K562 (cell line): ENCODE measurements at places on chromosomes 12 and 14. TPM values are rescaled to one million over a fixed set of nuclear protein-coding genes. Genes with fewer than 3 reads are reported as not detected.

- DNase-seq = no peak
These were observed 323.8 kb upstream of the SYT1 start for GRCh38 chr12:78540606-78541336.

DNA sequence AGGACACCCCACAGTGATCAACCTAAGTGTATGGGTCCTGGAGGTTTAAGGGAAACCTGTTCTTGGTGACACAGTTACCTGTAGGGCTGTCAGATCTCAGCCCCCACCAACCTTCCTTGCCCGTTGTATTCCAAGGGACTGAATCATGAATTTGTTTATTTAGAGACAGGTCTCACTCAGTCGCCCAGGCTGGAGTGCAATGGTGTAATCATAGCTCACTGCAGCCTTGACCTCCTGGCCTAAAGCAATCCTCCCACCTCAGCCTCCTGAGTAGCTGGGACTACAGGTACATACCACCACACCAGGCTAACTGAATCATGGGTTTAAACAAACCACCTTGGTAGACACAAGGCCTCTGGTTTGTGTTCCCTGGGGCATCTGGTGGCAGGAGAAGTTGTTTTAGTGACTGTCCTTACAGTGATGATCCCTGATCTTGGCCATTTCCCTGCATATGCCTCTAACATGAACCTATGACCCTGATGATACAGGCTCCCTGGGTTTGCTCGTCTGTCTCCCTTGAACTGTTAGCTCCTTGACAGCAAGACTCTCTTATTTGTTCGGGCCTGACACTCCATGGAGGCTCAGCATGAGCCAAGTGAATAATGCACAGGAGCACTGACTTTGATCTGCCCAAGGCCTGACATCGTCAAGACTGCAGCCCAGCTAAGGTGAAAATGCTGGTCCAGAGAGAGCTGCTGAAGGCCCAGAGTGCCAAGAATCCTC, 47.9 kb downstream of the PITPNM2 start:
- DNase-seq = no peak

DNA sequence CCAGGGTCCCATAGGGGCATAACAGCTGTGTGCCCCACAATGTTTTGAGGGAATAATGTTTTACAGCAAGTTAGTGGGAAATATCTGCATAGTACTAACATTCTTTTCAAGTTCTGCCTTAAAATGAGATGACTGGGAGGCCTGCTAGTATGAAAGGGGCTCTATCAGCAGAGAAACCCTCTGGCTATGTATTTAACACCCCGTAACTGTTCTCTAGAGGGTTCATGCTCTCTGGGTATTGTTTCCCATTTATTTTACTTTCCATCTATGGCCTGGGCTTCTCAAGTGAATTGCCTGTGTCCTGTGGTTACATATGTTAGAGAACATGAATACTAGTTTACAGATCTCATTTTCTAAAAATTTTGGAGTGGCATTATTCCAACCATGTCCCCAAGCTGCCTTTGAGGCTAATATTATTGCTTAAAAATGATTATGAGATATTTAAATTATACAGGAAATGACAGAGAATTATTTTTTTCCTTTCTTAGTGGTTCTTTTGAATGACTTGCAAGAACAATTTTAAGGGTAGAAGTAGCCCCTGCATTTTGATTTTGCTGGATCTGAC, 37.5 kb downstream of the GNG2 start:
- DNase-seq = no peak

Gene AMN
- total RNA-seq = 0.04 and 0.09 TPM in 2 replicates

DNA sequence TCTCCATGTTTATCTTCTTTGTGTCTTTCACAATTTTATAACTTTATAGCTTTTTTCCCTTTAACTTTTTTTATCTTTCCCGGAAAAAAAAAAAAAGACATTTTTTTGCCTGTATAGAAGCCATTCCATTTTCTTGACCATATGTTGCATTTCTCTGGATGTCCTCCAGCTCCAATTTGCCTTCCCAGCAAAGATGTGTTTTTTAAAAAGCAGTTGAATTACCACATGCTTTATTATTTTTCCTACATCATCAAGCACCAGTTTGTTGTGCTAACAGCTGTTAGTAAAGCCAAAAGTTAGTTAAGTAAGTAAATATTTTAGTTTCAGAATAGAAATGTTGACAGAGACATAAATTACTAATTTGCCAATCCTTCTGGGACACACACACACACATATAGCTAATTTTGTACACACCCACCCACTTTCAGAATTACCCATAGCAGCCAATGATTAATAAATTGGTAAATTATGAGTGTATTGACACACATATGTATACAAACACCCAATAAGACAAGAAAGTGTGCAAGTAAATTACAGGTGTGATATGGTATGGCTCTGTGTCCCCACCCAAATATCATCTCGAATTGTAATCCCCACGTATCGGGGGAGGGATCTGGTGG, 118.3 kb downstream of the SLC38A6 start:
- DNase-seq = no peak

Gene GPRC5D
- not detected in 2 replicates for total RNA-seq

- peak; percentile 65 for DNase-seq
These were observed 8.5 kb upstream of the PTPRB start for GRCh38 chr12:70645494-70646317.

Gene FBLN5
- 0.22 and 0.25 TPM in 2 replicates for total RNA-seq

Gene EXOC3L4
- total RNA-seq = 5.4 and 6.7 TPM in 2 replicates

DNA sequence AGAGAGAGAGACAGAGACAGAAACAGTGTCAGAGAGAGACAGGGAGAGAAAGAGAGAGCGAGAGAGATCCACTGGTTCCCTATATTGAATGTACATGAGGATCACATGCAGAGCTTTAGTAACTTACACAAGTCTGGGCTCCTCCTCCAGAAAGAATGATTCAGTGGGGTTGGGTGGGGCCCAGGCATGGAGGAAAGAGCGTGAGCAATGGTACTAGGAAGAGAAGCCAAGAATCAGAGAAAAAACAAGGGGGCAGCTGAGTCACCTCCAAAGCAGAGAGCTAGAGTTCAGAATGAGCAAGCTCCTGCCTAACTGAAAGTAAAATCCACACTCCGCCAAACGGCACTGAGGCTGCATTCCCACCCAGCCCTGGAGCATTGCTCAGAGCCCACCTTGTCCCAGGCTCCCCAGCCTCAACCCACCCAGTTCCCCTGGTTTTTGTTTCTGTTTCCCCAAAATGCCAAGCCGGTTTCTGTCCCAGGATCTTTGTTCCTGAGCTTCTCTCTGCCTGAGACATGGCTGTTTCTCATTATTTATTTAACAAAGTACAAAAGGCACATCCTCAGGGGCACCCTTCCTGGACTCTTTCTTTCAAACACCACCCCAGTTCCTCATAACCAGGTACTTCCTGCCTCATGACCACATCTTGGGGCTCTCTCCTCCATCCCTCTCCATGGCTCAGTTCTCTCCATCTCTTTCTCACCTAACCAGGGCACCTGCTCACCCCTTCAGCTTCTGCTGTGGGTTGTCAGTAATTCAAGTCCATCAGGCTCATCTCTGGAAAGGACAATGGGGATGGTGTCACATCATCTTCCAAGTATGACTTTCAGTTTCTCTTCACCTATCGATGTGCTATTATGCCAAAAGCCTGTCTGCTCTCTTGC, 670.3 kb upstream of the TBX3 start:
- no peak for DNase-seq

GRCh38 chr14:72738161-72738611, 155.7 kb downstream of the DPF3 start:
- no peak for DNase-seq

GRCh38 chr12:452667-453210, 7.0 kb upstream of the B4GALNT3 start:
- peak; percentile 22 for DNase-seq

DNA sequence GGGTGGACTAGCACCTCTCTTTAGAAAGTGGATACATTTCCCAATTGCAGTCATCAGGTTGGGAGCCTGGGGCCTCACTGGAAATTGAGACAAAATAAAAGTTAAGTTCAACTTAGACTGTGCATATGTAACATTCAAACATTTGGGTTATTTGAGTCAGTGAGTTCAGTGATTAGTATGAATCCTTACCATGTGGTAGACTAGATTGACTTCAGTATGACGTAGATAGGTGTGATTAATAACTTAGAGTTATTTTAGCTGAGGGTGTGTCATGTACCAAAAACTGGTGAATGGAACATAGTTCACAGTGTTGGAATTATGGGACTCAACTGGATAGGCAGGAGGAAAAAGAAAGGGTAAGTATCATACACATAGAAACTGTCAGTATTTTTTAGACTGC, 8.0 kb upstream of the SSTR1 start:
- DNase-seq = no peak

- no peak for DNase-seq
These were observed 109.7 kb upstream of the PRMT8 start for GRCh38 chr12:3381059-3382047.

- no peak for DNase-seq
These were observed 671.8 kb downstream of the RPS29 start for GRCh38 chr14:48914382-48914781.

DNA sequence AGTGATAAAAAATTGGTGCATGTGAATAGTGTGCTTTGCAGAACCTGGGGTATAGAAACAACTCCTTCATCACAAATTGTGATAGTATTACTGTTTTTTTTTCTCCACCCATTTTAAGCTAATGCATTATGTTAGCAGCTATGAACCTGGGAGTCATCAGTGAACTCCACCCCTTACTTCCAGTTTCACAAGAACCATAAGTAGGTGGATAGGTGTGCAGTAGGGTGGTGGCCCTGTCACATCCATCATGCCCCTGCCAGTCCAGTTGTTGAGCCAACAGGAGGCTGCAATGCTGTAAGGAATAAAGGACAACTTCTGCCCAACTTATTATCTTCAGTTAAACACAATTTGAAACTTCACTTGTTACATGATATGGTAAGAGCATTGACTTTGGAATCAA, 85.7 kb downstream of the ABCD2 start:
- no peak for DNase-seq
